NT2/D1 (cell line): ENCODE measurements at places on chromosomes 7 and 10.

DNA sequence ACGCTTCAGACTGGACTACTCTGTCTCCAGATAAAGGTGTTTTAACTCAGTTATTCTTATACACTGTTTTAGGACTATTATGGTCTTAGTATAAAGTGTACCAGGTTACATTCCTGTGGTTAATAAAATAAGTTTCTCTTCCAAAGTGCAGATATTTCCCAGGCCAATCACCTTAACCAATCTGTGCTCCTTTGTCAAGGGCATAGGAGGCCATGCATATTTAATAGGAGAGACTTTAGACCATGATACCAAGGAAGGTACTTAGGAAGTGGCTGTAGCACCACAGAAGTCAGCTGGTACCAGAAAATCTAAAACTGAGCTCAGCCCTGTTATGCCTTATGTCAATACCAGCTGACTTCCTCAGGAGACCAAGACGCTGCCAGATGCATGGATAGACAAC is 226.5 kb upstream of the TMEM72 start:
- DNase-seq, result no peak

DNA sequence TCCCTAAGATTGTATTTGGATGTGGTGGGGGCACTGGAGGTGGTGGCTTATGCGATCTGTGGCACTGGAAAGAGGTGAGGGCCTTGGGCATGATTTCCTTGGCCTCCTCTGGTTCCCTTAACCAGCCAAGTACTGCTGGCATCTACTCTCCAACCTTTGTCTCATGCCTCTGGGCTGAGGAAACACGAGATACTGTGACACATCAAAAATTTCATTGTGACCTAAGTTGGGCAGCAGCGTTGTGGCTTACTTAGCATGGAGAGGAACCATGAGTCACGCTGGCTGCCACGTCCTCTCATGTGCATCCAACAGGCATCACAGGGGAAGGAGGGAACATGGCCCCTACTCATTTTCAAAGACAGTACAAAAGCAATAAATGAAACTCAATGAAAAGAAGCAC is 29.7 kb upstream of the GSDME start:
- DNase-seq, result no peak

GRCh38 chr7:73536479-73536878 is 14.4 kb upstream of the BAZ1B start:
- DNase-seq, result no peak

GRCh38 chr10:12214093-12214492 is 18.1 kb downstream of the CDC123 start:
- no peak for DNase-seq

DNA sequence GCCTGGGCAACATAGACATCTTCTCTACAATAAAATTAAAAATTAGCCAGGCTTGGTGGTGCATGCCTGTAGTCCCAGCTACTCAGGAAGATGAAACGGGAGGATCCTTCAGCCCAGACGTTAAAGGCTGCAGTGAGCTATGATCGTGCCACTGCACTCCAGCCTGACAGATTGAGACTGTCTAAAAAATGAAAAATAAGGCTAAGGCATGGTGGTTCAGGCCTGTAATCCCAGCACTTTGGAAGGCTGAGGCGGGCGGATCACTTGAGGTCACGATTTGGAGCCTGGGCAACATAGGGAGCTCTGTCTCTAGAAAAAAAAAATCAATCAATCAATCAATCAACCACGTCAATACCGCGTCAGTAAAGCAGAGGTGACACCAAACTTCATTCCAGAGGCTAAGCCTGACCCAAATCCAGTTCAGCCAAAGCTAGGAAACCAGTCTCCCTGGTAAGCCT is 31.1 kb downstream of the MRPS24 start:
- DNase-seq, result no peak

GRCh38 chr7:41005374-41005901 is 697.5 kb downstream of the INHBA start:
- DNase-seq, result no peak

DNA sequence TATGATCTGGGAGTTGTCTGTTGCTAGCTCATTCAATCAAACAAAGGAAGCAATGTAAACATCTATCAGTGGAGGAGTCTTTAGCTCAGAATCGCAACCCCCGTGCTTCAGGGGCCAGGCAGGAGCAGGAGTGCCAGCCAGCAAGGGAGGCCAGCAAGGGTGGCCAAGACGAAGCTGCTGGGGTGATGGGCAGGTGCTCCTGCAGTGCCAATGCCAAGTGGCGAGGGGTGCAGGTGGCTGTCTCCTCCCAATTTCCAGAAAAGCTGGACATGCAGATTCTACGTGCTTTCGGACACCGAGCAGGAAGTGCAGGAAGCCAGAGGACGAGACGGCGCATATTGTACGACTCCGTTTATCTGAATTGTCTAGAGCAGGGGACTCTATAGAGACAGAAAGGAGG is 48.1 kb upstream of the EBF3 start:
- DNase-seq, result no peak

DNA sequence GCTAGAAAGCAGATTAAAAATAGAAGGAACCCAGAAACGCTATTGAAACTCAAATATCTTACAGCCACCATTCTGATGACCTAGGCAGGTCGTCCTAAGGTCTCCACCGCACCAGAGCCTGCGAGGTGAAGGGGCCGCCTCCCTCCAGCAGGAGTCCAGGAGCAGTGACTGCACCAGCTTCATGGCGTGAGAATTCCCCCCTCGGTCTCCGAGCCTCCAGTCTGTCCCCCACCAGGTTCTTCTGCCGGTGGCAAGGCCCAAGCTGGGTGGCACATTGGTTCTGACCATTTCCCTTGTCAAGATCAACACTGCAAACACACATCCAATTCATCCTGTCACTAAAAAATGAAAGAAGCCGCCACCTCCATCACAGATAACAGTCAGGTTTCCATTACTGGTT is 98.7 kb downstream of the DIP2C start:
- DNase-seq, result no peak

- no peak for DNase-seq
Measured at GRCh38 chr10:43265799-43266721, 805 bp downstream of the RASGEF1A start.

GRCh38 chr7:91995391-91996105 is 54.9 kb downstream of the AKAP9 start:
- no peak for DNase-seq
